Amygdala (tissue), 56 donors: ENCODE measurements at places on chromosomes 5 and 9.

- no peak for DNase-seq
Measured at GRCh38 chr9:17623965-17624364, 45.1 kb downstream of the SH3GL2 start.

DNA sequence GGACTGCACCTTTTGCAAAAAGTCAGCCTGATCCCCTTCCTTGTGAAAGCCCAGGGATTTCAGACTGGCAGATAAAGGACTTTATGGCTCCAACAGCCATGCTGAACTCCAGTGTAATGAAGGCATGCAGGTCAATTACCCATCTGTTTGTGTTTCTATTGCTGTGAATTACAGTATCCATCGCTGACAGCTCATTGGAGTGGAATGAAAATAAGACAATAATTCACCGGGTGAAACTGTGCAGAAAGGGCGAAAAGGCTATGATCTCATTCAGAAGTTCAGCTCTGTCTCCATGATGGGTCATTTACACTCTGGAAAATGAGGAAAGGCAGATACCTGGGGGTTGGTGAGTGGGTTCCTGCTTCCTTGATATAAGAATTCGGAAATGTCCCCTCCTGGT is 148.0 kb downstream of the BRINP1 start:
- DNase-seq: no peak

DNA sequence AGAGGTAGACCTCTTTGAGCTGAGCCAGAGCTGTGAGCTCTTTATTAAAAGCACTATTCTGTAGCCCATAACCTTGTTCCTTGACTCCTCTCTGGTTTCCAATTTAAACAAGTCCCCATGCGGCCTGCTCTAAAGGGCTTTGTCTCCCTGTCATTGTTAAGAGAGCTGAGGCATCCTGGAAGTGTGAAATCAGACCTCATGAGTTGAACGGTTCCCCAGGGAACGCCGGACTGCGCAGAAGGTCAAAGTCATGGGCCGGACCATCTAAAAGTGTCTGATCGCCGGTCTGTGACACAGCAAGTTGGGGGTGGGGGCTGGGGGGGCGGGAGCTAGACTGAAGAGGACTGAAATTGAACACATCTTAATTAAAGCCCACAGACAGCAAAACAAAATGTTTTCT is 265.8 kb downstream of the SLF1 start:
- no peak for DNase-seq

GRCh38 chr5:16679863-16680262 is 63.1 kb upstream of the RETREG1 start:
- DNase-seq: no peak

DNA sequence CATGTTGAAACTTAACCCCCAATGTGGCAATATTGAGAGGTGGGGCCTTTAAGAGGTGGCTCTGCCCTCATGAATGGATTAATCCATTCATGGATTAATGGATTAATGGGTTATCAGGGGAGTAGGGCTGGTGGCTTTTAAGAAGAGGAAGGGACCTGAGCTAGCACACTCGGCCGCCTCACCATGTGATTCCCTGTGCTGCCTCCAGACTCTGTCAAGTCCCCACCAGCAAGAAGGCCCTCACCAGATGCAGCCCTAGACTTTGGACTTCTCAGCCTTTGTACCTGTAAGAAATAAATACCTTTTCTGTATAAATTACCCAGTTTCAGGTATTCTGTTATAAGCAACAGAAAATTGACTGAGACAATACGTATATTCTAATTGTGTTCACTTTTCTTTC is 272.2 kb upstream of the DMRT1 start:
- DNase-seq: no peak

DNA sequence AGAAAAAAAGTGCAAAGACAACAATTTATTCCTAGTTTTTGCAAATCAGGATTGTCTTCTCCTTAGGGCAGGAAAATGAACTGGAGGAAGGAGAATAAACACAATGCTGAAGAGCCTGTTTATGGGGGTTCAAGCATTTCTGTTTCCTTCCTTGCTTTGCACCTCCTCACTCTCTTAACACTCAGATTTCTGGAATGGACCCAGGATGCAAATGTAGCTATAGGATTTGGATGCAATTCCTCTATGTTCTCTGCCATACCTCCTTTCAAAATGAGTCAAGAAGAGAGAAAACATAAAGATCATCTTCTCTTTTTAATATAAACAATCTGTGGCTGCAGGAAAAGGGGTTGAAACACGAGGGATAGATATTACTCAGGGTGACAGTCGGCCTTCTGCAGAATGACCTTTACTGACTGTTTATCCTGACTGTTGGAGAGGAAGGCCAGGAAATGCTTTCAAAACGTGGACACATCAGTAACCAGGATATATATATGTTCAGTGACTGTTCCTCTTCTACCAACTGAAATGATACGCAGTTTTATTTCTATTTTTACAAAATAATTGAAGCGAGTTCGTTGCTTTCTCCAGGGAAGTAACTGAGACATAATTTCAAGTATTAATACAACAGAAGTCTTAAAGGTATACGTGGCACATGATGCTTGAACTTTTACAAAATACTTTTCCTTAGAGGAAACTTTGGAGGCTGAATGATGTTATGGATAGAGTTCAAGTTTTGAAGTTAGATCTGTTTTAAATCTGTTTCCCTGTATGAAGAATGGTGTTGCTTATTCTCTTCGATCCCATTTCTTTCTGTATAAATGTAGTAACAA is 44.4 kb downstream of the ACTBL2 start:
- DNase-seq: no peak

- peak; percentile 96 for DNase-seq
Measured at GRCh38 chr9:129028192-129028966, at the start of gene SH3GLB2. Gene SH3GLB2 (minus strand): TSS chr9:129028331. CDS start chr9:129028154, 177 bp downstream.
